ENCODE measurements at places on chromosomes 3 and 15.

GRCh38 chr3:42780892-42781700 is 8.0 kb upstream of the CCDC13 start:
- peak; percentile 86 for DNase-seq

DNA sequence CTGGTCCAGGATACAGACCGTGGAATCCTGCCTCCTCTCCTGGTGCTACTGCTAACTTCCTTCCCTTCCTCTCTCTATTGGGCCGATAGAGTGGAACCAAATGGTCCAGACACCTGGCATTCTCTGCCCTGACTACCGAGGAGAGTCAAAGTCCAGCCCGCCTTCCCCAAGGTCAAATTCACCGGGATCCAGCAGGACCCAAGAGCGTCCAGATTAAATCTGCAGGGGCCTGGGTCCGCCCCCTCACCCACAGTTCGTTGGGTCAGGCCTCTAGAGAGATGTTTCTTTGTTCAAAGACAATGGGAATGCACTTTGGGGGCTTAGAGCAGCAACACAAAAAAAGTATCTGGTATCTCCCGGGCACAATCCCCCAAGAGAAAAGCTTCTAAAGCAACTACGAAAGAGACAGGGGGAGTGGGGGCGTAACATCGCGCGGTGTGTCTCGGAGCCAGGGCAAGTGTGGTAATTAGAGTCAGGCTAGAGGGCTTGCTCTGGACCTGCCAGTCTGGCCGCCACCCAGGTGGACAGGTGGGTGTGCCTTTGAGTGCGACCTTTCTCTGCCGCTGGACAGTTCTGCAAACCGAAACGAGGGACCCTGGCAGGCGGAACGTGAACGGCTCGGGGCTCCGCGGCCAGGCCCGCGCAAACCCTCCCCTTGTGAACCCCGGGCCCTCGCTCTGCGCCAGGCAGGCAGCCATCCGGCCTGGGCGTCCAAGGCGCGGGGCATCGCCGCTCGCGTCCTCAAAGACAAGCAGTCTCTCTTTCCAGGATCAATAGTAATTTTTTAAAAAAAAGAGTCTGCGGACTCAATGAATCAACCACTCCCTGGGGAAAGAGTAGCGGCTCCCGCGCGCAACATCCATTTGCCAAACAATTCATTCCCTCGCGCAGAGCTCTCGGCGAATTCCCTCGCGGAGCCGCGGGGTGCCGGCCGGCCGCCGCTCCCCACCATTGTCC is 806 bp downstream of the KLHL25 start:
- DNase-seq: no peak

DNA sequence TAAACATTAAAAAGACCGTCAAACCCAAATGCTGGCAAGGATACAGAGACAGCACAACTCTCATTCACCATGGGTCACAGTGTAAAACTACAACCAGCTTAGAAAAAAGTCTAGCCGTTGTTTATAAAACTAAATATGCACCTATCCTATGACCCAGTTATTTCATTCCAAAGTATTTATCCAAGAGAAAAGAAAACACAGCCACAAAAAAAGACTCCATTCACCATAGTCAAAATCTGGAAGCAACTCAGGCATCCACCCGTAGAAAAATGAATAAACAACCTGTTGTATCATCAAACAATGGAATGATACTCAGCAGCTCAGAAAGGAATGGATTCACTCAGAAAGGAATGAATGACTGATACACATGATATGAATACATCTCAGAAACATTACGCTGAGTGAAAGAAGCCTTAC is 28.6 kb downstream of the PLD1 start:
- no peak for DNase-seq

DNA sequence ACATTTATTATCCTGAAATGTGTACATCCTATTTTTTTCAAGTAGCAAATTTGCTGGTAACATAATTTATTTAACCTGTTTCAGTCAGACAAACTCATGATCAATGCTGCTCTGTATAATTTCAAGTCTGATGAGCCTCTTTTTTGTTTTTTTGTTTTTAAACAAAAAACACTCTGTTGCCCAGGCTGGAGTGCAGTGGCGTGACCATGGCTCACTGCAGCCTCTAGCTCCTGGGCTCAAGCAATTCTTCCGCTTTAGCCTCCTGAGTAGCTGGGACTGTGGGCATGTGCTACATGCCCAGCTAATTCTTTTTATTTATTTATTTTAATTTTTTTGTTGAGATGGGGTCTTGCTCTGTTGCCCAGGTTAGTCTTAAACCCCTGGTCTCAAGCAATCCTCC is 40.1 kb upstream of the CAPN3 start:
- no peak for DNase-seq

DNA sequence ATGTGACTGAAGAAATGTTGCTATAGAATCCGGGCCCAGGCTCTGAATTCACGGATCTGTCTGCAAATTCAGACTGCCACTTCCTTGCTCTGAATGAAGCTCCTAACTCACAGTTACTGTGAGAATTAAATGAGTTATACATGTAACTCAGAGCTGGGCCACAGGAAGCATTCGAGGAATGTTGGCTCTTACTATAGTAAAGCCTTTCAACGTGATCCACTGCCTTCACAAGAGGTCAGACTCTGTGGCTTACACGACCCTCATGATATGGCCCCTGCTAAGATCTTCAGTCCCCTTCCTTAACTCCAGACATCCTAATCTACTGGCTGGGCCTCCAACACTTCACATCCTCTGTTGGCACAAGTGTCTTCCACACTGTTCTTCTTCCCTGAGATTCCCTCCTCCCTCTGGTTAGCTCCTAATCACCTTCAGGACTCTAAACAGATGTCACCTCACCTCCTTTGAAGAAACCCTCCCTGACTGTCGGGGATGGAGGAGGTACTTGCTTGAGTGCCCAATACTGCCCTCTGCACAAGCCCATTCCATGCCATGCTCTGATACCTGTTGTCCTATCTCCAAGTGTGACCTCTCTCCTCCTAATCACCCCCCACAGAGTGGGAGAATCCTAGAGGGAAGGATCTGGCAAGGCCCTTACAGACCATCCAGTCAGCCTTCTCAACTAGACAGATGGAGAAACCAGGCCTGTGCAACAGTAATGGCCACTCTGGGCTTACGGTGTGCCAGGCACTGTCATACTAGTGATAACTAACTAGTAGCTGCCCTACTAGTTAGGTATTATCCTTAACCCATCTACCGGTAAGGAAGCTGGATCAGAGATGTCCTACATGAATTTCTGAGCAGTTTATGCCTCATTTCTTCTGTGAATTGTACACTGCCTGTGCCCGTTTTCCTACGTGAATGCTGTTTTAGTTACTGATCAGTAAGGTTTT is 1.3 kb downstream of the ACTR8 start:
- DNase-seq: no peak

GRCh38 chr3:172203522-172204258 is 164.3 kb downstream of the FNDC3B start:
- no peak for DNase-seq

DNA sequence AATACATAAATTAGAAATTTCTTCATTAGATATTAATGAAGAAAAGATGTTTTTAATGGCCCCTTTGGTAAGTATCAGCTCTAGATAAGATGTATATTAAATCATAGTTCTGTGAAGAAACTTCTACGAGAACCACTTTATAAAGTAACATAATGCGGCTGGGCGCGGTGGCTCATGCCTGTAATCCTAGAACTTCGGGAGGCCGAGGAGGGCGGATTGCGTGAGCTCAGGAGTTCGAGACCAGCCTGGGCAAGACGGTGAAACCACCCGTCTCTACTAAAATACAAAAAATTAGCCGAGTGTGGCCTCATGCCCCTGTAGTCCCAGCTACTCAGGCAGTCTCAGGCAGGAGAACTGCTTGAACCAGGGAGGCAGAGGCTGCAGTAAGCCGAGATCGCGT is 2.5 kb downstream of the KPNA1 start:
- DNase-seq: no peak

DNA sequence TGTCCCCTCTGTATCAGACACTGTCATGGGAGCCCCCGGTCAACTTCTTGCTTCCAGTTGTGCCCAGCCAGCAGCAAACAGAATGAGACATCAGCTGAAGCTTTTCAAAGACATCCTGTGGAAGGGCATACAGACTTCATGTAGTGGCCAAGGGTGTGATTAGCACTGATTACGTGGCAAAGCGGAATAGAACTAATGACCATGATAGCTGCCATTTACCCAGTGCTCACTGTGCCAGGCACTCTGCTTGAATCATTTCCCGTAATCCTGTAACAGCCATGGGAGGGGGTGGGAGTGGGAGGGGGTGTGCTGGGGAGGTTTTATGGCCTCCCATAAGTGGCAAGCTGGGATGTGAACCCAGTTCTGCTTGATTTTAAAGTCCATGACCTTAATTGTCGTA is 29.5 kb downstream of the LPP start:
- DNase-seq: no peak

DNA sequence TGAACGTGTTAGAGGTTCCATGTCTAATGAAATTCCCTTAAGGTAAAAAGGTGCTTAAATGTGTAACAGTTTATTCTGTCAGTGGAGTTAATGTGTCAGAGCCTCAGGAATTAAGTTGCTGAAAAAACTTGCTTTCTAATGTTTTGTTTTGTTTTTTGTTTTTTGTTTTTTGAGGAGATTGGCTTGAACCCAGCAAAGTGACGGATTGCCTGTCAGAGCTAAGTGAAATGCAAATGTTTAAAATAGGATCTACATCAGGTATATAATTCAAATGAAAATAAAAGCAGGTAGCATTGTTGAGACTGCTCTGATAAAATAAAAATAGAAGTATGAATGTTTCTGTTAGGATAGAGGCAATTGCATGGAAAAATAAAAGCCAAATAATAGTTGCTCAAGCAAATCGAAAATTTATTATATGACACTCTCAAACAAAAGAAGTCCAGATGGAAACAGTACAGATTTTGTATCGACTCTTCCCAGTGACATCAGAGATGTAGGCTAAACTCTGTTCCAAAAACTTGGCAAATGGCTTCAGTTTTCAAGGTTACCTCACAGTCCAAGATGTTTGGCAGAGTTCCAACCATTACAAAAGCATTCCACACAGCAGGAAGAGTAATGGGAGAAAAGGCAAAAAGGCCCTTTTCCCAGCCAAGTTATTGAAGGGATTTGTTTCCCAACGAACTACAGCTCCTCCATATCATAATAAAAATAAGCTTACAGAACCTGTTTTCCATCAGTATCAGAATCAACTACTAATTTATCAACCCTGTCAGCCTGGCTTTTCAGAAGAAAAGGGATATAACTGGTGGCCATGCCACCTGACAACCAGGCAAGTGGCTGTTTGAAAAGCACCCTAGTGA is 291.0 kb downstream of the TBL1XR1 start:
- no peak for DNase-seq

- no peak for DNase-seq
Observed at GRCh38 chr3:5788496-5788895, 601.0 kb downstream of the EDEM1 start.

- DNase-seq: no peak
Observed at GRCh38 chr15:95687686-95688085, 642.8 kb upstream of the NR2F2 start.

GRCh38 chr3:37899101-37899707 is 37.5 kb downstream of the CTDSPL start:
- no peak for DNase-seq

- no peak for DNase-seq
Observed at GRCh38 chr3:128572644-128573105, 77.9 kb downstream of the RPN1 start.

DNA sequence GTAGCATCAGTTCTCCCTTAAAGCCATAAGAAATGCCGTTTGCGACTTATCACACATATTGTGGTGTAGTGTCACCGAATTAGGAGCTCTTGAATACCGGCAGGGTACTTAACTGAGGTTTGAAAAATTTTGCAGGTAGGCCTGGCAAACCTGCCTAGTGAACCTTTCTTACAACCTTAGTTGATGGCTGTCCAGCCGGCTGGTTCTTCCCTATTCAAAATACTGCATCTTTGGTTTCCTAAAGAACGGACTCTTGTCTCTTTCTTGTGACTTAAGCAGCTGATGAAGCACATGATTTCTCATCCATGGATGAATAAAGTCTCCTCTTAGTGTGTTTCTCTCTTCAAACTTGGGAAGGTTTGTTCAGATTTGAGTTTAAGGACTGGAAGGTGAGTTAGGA is 1.5 kb downstream of the RAB7A start:
- no peak for DNase-seq

- DNase-seq: no peak
Observed at GRCh38 chr3:37295925-37296324, 121.5 kb upstream of the LRRFIP2 start.

- no peak for DNase-seq
Observed at GRCh38 chr3:42652251-42652610, 1.3 kb upstream of the ZBTB47 start.

DNA sequence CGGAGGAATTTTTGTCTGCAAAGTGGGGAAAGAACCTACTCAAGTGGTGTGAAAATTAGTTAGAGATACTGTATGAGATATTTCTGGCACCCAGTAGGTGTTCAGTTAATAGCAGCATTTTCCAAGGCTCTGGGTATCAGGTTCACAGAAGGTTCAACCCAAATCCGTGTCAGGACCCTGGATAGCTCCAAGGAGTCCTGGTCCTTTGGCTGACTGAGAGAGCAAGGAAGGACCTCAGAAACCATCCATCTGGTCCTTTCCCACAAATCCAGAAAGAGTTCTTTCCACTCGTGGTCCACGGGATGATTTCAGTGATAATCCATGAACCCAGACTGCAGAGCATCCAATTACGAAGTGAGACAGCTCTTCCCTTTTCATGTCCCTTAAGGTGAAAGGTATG is 51.4 kb downstream of the SLC6A11 start:
- no peak for DNase-seq

DNA sequence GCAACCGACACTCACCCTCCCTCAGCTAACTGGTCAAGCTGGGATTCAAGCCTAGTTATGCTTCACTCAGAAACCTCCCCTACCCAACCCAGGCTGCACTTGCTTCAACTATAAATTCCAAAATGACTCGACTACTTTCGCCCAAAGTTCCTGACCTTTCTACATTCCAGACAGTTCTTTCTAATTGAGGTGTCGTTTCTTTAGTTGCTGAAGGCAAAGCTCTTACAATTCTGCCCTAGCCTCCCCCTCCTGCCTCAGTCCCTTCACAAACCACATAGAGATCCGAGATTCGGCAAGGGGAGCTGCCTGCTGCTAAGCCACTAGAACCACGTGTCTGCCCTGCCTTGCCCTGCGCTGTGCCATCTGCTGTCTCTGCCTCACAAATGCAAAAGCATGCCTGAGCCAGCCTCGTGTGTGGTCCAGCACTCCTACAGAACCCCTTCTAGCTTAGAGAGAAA is 74.7 kb upstream of the SH3GL3 start:
- no peak for DNase-seq

DNA sequence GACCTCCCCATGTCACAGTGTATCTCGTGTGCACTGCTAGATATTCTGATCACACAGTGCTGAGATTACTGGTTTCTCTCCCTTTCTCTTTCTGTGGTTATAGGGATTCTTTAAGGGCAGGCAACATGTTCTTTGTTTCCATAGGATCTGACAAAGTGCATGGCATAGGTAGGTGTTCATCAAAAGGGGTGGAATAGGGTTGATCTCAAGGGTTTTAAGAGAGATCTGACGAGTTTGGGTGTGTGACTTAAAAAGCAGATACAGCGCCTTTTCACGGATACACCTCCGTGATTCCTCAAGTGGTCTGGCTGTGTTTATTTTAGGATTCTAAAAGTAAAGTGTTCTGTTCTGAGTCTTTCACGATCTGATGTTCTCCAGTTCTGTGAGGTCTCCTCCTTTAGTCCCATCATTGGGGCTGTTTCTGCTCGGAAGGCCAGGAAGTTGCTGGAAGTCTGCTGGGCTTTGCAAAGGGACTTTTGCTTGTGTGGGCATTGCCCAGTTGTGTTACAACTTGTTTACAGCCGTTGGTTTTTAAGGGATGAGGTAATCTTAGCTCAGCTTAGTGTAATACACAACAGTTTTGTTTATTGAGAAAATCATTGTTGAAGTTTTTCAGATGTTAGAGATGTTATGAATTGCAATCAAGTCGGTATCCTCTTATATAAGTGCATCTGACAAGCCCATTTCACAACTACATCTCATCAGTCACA is 34.8 kb downstream of the IGF1R start:
- no peak for DNase-seq
